ENCODE measurements at places on chromosomes 2 and 18.

- no peak for DNase-seq
These were observed 8.3 kb upstream of the IL1RN start for GRCh38 chr2:113119111-113119510.

- no peak for DNase-seq
These were observed 873.8 kb upstream of the GCFC2 start for GRCh38 chr2:76584474-76584873.

- no peak for DNase-seq
These were observed 92.9 kb downstream of the DTNA start for GRCh38 chr18:34802959-34803358.

DNA sequence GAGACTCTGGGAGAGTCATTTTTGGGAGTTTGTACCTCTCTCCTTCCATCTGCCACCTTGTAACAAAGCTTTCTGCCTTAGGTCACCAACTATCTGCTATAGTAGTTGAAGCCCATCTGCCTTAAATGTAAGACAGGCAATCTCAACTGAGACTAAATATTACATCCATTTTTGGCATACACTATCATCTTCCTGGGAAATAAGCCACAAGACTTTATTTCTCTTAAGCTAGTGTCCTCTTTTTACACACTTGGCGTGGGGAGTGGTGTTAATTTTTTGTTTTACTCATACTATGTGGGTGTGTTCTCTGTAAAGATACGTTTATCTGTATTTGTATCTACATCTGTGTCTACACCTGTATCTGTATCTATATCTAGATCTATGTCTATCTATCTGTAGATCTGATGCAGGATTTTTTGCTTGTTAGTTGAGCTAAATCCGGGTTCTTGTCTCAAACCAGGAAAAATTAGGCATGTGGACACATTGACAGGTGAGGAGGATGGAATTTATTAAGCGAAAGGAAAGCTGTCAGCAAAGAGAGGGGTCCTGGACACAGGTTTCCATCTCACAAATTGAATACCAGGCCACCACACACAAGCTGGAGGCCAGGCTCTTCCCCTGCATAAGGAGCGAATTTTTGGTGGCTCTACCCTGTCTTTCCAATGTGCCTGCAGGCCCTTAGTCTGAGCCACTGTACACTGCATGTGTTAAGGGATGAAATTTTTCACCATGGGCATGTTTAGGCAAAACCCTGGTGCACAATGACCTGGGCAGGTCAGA lies 64.8 kb upstream of the RND3 start:
- DNase-seq, result no peak

- no peak for DNase-seq
These were observed 179.4 kb downstream of the LCLAT1 start for GRCh38 chr2:30626397-30626796.

DNA sequence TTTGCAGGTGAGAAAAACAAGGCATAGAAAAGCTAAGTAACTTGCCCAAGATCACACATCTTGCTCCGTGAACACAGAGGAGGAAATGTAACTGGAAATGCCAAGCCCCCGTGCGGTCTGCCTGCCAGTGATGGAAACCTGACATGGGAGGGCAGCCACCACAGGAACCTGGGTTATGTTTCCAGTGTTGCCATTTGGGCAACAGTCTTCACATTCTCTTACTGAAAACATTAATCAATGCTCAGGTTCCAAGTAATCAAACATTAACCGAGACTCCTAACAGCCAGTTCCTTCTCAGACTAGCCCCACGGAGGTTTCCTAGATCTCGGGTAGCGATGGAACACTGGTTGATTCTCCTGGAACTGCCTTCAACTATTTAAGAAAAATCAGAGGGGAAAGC lies 2.5 kb downstream of the TGFA start:
- no peak for DNase-seq

DNA sequence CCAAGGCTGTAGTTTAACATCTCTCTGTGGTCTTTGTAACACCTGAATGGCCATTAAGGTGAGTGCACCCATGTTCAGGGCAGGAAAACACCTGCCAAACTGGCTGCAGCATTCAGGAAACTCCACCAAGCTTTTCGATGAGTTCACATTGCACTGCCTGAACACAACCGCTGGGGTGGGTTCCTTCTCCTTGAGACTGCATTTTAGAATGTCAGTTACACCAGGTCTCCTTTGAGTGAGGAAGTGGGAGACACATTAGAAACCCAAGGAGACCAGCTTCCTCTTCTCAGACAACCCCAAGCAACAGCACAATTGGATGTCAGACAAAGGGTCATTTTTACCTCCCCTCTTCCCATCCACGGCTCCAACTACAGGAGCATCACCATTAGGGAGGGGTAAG lies 35.2 kb downstream of the CYRIA start:
- DNase-seq, result no peak

DNA sequence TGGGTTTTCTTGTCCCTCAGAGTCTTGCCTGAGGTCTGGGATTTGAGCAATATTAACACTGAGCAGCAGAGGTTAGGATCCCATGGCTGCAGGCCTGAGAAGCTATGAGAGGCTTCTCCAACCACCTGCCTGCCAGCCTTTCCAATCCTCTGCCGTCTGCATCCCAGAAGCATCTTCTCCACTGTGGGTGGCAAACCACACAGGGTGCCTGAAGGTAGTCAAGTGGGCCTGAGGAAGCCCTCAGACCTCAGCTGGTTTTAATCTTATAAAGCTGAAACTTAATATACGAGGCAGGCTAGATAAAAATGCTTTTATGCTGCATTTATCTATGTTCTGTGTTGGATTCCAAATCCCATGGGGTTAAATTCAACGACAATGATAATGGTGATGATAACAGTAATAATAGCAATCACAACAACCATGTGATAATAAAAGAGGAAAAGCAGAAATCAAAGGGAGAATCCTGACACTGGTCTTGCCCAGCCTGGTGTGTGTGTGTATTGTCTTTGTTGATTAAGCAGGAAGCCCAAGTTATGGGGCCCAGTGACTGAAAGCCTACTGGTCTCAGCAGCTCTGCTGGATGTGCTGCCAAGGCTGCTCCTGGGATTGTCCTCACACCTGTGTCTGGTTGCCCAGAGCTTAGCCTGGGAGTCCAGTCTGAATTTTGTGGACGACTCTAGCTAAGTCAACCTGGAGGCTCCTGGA lies 59.7 kb upstream of the LDAH start:
- DNase-seq, result no peak

GRCh38 chr2:69721022-69721421 lies 20.9 kb upstream of the ANXA4 start:
- no peak for DNase-seq

GRCh38 chr2:35447821-35448220 lies 907.8 kb upstream of the CRIM1 start:
- no peak for DNase-seq

DNA sequence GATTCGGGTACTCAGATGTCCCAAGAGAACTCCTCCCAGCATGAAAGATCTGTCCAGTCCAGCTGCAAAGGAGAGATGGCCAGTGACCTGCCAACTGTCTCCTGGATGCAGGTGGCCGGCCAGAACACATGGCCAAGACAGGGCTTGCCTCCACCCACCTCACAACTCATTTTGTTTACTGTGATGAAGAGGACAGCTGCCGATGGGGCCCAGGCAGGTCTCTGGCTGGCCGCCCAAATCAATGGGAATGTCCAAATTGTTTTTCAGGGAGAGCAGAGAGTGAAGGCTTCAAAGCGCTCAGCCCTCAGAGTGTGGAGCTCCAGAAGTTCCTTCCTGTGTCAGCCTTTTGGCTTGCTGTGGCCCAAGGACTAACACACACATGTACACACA lies 41.9 kb downstream of the FOSL2 start:
- no peak for DNase-seq

GRCh38 chr2:144459937-144460336 lies 60.0 kb downstream of the ZEB2 start:
- DNase-seq, result no peak

- no peak for DNase-seq
These were observed 11.9 kb downstream of the WDR43 start for GRCh38 chr2:28906376-28906775.

DNA sequence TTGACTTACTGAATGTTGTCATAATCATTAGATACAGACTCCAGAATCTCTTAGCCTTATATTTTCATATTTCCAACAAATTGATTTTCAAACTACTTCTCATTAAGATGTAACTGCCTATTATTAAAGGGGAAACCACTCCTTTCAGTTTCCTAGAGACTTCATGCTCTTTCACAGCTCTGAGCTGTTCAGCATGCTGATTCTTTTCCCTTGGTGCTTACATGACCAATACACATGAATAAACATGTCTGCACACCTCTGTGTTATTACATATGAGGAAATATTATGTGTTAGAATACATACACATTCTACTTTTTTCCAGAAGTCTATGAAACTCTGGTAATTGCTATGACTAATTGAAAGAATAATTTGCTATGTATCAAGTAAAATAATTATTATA lies 200.0 kb downstream of the LRP1B start:
- no peak for DNase-seq

DNA sequence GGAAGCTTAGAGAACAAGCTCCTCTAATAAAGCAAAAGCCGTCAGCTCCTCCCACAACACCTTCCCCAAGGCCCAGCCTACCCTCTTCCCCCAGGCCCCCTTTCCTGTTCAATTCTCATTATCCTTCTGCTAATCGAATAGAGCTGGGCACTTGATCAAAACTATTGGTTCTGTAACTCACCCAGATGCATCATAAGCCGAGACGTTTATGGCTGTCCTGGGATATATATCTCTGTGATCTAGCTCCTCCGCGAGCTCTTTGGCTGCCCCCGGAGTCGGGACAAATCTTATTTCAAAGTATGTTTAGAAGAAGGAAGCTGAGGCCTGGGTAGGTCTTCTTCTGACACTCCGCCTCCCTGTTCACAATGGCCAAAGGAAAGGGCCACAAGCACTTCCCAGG lies 88.3 kb upstream of the KLHL29 start:
- no peak for DNase-seq

- DNase-seq, result no peak
These were observed 13.0 kb downstream of the CXCR4 start for GRCh38 chr2:136104977-136105376.

DNA sequence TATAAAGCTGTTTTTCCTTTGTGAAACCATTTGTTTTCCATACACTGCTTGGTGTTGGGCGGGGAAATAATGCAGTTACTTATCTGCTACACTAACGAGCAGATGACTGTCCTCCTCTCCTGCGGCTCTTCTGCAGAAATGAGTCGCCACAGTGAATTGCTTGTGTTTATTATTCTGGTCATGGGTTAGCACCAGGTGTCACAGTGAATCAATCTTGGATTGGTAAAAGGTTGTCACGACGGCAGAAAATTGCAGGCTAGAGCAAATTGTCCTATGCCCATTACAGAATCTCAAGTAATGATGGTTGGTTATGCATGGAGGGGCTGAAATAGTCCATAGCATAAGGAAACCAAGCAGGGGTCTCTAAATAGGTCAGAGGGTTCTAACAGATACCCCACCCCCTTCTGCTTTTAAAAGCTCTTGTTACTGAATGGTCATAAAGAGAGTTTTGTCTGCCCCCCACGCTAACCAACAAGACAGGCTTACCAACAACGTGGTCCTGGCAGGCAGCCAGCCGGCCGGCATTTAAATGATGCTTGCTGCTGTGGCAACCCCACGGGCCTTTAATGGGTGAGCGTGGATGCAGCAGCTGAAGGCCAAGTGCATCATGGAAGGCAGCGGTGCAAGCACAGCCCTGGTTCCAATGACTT lies 29.5 kb downstream of the RAB31 start:
- DNase-seq, result peak; percentile 14

DNA sequence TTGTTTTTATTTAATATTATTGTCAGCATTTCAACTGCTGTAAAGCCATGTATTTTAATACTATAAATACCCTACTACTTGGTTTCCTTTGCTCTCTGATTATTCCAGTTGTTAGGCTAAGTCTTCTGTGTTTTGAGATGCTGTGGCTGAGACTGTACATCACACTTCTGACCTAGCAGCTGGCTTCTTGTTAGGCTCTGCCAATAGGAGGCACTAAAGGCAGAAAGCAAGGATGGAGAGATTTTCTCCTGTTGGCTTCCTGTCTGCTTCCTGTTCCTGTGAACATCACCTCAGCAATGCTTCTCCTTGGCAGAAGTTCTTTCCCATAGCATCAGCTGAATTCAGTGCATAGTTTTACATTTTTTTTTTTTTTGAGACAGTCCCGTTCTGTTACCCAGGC lies 68.3 kb upstream of the YPEL5 start:
- DNase-seq, result no peak

GRCh38 chr2:3771576-3771975 lies 68.2 kb downstream of the DCDC2C start:
- no peak for DNase-seq

GRCh38 chr2:177072090-177072489 lies 140.5 kb upstream of the HNRNPA3 start:
- DNase-seq, result no peak

GRCh38 chr2:9618410-9618809 lies 12.4 kb downstream of the YWHAQ start:
- no peak for DNase-seq

- no peak for DNase-seq
These were observed 189.9 kb upstream of the SH3BP4 start for GRCh38 chr2:234761910-234762309.

DNA sequence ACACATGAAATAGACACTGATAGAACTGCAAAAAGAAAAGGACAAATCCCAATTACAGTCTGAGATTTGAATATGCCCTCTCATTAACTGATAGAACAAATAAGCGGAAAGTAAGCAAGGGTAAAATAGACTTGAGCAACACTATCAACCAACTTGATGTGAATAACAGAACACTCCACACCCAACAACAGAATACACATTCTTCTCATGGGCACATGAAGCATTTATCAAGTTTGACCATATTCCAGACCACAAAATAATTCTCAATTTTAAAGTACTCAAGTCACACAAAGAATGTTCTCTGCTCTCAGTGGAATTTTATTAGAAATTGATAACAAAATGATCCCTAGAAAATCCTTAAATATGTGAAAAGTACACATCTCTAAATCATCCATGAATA lies 19.0 kb downstream of the ETAA1 start:
- no peak for DNase-seq

- no peak for DNase-seq
These were observed 1503.7 kb downstream of the LRP1B start for GRCh38 chr2:140627136-140627535.

GRCh38 chr2:95044601-95045000 lies 19.1 kb downstream of the MAL start:
- DNase-seq, result no peak

GRCh38 chr2:173860082-173860481 lies 105.1 kb downstream of the SP3 start:
- DNase-seq, result no peak

Measured in AG09319 (cell line).